ENCODE measurements at places on chromosomes 4 and X.

- DNase-seq: no peak
These were observed 115.2 kb downstream of the MBNL3 start for GRCh38 chrX:132373610-132374009.

- no peak for DNase-seq
These were observed 26.5 kb downstream of the HMX1 start for GRCh38 chr4:8844976-8845690.

DNA sequence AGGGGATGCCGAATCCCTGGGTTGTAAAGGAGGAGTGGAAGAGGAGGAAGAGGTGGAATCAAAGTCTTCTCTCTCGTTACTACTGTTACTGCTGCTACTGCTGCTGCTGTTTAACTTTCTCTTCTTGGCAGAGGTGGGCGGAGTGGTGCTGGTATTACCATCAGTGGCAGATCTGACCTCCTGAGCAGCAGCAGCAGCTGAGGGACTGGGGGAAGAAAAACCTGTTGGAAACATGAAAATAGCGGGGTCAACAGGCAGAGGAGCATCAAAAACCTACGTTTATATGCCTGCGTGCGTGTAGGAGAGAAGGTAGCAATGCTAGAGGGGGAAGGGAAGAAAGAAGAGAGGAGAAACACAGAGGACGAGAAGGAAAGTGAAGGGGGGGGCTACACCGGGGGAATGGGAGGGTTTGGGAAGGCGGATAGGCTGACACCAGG, 339 bp downstream of the CUL4B start:
- peak; percentile 17 for DNase-seq

- no peak for DNase-seq
These were observed at the start of gene KLB for GRCh38 chr4:39406763-39407583. KLB (plus strand) TSS chr4:39406930; CDS start chr4:39406950, 20 bp downstream.

- DNase-seq: no peak
These were observed 43.3 kb downstream of the RPS3A start for GRCh38 chr4:151142758-151143157.
